Stimulated activated CD8-positive, alpha-beta memory T cell treated with anti-CD3 and anti-CD28 coated beads, Interleukin-12 subunit alpha, Interleukin-12 subunit beta, amount 100 ng/mL, for 1 hour (primary cell): ENCODE measurements at places on chromosomes 7 and 10.

DNA sequence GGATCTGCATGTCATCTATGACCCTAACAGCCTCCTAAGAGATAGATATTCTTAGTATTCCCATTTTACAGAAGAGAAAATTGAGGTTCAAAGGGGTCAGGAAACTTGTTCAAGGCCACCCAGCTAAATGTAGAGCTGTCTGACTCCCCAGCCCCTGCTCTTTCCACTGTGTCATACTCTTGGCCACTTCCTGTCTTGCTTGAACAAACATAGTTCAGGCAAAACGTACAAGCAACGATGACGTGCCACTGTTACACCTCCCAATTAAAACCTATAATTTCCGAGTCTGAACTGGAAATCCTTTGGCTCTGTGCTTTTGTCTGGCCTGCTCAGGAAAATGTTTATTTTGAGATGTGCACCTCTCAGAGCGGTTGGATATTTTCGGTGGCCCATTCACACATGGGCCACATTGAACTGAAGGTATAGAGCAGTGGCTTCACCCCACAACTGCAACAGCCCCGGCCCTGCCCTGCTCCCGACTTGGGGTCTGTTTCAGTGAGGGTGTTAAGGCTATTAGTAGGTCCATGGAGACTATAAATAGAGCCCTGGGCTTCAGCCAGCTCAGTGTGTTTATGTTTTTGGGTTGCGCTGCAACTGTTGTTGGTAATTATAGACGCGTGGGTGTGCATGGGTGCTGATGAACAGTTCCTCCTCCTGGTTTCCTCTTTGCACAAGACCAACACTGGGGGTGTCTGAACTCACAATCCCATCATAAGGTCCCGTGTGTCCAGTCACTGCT, 172.3 kb upstream of the ADO start:
- peak; percentile 54 for DNase-seq

GRCh38 chr7:134996097-134996550, 9.8 kb downstream of the AGBL3 start:
- DNase-seq, result no peak

- DNase-seq, result no peak
These were observed 495.6 kb downstream of the RPS24 start for GRCh38 chr10:78529262-78529661.

DNA sequence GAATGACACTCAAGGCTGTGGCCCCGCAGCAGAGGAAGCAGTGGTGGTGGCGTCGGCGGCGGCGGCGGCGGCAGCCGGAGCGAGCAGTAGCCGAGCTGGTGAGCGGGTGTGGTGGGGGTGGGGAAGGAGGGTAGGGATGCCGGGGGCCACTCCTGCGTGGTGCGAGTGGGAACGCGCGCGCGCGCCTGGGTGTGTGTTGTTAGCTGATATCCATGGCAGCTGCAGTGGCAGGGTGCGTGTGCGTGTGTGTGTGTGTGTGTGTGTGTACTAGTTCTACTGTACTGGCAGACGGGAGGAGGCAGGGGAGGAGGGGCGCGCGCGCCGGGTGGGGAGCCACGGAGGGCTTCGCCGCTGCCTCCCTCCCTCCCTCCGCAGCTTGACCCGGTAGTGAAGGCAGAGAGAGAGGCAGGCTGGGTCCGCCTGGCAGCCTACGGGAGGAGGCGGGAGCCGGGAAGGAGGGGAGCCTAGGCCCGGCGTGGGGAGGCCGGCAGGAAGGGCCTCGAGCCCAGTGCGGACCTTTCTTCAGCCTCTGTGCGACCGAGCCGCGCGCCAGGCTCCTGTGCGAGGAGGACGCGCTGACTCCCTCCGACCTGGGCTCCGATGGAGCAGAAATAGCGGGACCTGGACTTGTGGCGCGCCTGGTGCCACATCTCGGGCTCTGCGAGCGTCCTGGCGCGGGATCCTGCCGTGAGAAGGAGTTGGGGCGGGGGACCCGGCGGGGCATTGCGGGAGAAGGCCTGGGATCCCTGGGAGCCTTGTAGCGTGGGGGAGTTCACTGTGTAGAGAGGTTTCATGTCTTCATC, at the start of gene MAGI2:
Gene MAGI2 (minus strand): TSS at position 110 of the 803 bp plus-strand sequence. CDS start 347 bp downstream, outside the sequence.
- DNase-seq, result no peak

DNA sequence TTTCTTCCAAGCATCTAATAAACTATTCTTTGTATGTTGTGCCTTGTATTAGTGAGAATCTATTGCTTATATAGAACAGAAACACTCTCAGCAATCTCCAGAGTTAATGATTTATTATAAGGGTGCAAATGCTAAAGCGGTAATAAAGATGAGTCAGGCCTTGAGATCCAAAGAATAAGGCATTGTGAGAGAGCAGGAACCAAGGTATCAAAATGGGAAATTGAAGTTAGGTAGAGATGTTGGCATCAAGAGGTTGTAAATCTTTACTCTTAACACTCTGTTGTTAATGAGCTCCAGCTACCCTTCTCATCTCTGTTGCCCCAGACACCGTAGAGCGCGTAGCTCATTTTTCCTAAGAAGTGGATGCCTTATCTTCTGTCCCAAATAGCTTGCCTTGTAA, 375.2 kb downstream of the ARL4A start:
- no peak for DNase-seq

GRCh38 chr7:78842068-78842467, 611.4 kb downstream of the MAGI2 start:
- no peak for DNase-seq

GRCh38 chr7:140160308-140160707, 16.5 kb downstream of the KDM7A start:
- DNase-seq, result no peak
